Mammary epithelial cell (primary cell): ENCODE measurements at places on chromosomes 13 and 19. TPM values are rescaled to one million over a fixed set of nuclear protein-coding genes. Genes with fewer than 3 reads are reported as not detected.

- DNase-seq, result peak; percentile 16
These were observed 1.0 kb downstream of the IRF2BP1 start for GRCh38 chr19:45884682-45885555.

DNA sequence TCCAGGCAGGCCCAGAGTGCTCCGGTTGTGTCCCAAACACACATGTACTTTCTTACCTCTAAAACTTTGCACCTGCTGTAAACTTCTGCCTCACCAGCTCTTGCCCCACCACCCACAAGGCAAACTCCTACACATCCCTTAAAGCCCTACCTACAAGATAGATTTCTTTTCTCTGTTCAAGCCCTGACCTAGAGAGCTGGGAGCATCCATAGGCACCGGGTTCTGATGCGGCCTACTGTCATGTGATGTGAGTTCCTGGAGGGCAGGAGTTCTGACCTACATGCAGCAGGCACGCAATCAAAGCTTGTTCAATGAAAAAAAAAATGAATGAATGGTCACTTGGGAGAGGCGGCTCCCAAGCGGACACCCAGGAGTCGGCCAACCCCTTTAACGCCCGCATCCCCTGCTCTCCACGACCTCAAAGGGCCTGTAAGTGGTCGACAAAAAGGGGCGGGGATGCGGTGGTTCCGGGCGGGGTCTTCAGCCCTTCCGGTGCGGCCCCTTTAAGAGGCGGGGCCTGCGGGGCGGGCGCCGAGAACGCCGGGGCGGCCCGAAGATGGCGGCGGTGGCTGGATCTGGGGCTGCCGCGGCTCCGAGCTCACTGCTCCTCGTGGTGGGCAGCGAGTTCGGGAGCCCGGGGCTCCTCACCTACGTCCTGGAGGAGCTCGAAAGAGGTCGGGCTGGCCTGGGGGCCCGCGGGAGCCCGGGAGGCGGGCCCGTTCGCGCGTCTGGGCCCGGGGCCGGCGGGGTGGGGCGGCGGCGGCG is at the start of gene MAP1S:
MAP1S (plus strand) TSS at position 534 of the 765 bp plus-strand sequence; CDS start at position 557, 23 bp downstream.
- peak; percentile 19 for DNase-seq

DNA sequence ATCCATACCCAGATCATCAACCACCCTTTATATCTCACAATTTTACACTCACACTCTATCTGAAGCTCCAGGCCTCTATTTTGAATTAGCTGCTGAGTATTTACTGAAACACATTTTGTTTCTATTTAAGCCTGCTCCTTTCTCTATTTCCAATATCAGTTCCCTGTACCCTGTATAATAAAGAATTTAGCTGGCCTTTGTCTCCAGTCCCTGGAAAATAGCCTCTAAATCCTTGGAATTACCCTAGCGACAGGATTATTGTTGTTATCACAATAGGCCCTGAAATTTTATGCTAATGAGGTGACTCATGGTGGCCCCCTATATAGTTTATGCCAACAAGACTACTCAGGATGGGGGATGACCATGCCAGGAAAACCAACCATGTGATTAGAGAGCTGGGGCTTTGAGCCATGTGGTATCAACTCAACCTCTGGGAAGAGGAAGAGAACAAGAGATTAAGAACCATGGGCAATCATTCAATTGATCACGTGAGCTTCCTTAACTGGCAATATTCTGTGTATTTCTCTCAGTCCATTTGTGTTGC is 72.7 kb downstream of the KATNAL1 start:
- DNase-seq, result no peak

- DNase-seq, result no peak
These were observed 191.9 kb downstream of the COG6 start for GRCh38 chr13:39847336-39847735.

DNA sequence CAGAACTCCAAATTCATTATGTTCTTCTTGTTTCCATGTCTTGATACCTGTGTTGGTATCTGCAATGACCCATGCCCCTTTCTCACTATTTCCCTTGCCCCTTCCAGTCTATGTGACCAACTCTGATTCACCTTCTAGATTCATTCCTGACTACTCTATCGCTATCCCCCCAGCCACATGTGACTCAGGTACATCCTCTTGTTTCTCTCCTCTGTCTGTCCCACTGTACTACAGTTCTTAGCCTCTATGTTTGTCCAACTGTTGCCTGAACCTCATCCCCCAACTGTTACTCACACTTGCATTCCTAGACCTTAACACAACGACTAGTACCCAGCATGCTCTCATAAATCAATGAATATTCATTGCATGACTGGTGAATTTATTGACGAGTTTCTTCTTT is 10.0 kb upstream of the FLT3 start:
- no peak for DNase-seq

GRCh38 chr19:49061000-49061399 is 3.5 kb upstream of the CGB7 start:
- DNase-seq, result no peak

GRCh38 chr13:110416131-110417025 is 109.3 kb downstream of the COL4A2 start:
- no peak for DNase-seq

- no peak for DNase-seq
These were observed 114.8 kb upstream of the TDRD3 start for GRCh38 chr13:60282186-60282585.

GRCh38 chr13:102944821-102945220 is 99.0 kb downstream of the ERCC5 start:
- no peak for DNase-seq

- no peak for DNase-seq
These were observed 23.9 kb upstream of the GAS6 start for GRCh38 chr13:113887700-113888201.

- no peak for DNase-seq
These were observed 67.3 kb downstream of the EFNB2 start for GRCh38 chr13:106468207-106468606.

GRCh38 chr13:32045982-32046785 is 14.6 kb downstream of the FRY start:
- peak; percentile 17 for DNase-seq

- DNase-seq, result no peak
These were observed 36.5 kb downstream of the COL4A1 start for GRCh38 chr13:110270507-110270906.

DNA sequence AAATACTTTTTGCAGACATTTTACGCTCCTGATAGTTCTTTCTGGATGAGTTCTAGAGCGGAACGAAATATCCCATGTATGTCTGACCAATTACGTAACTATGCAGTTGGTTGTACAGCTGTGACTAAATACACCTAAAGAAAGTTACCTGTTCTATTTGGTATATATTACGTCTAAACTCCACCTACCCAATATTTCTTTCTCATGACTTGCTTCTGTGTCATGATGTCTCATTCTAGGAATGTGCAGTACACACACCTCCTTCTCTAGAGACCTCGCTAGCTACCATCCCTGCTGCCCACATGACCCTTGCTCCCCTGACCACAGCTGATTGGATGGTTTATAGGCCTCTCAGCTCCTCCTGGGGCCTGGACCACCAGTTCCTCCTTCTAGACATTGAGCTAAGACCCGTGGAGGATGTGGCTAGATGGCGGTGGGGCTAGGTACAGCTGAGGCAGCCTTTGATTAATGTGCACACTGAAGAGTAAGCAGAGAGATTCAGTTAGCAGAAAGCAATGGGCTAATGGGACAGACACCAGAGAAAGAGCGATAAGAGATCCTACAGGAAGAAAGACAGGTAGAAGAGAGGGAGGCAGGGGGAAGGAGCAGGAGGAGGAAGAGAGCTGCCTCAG is 422.1 kb downstream of the COG6 start:
- DNase-seq, result peak; percentile 83

Gene SBSN
- 0.17 TPM for total RNA-seq

Gene FBN3
- under 0.01 TPM for total RNA-seq

Gene GJB6
- 27.5 TPM for total RNA-seq

Gene SERPINE3
- 0.17 TPM for total RNA-seq

Gene ZSWIM9
- 5.0 and 6.4 TPM in 2 replicates for total RNA-seq

Gene ZNF283
- 13.2 TPM for total RNA-seq
